ENCODE measurements at places on chromosomes 7 and 10. TPM values are rescaled to one million over a fixed set of nuclear protein-coding genes. Genes with fewer than 3 reads are reported as not detected.
A peak's percentile ranks its signal among the peaks of the same experiment; 100 is the strongest.

DNA sequence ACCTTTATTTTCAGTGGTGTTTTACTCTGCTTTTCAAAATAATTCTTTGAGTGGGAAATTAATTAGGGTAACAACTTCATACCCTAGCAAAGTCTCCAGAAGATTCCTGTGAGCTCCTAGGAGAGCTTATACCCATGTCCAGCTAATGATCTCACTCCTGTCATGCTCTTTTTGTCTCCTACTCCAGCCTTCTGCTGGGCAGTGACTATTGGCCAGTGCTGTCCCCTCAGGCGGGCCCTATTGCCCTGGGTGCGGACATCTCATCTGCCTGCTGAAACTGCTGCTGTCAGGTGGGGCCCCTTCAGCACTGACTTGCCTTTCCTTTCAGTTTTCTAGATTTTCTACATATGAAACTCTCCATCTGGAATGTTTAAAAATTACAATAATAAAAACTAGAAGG lies 80.3 kb downstream of the EBLN1 start:
- H3K36me3 ChIP-seq = no peaks in the 10 kb centered on the region
- H3K27me3 ChIP-seq = no peaks in the 10 kb centered on the region
- no peak overlapping the region for H3K4me3 ChIP-seq
- no peak for DNase-seq
- peaks cover 5% of the 10 kb centered on the region for H3K4me1 ChIP-seq

DNA sequence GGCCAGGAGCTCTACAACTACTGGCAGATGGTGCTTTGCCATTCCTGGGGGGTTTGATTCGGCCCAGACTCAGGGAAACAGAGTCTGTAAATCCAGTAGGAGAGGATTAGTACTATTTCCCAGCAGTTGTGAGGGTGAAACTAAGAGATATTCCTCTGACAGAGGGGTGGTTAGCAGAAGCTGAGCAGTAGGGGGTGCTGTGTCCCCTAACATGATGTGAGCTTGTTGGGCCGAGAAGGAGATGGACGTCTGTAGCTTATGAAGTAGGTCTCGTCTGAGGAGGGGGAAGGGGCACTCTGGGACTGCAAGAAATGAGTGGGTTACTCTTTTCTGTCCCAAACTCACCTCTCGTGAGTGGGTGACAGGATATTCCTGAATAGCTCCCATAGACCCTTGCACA lies 179.2 kb upstream of the MBL2 start:
- no peaks in the 10 kb centered on the region for H3K4me1 ChIP-seq
- H3K4me3 ChIP-seq = no peak overlapping the region
- H3K27me3 ChIP-seq = no peaks in the 10 kb centered on the region

- peak overlapping the region; percentile 83 for H3K27ac ChIP-seq
- no peaks in the 10 kb centered on the region for H3K27me3 ChIP-seq
- no peak for DNase-seq
- H3K36me3 ChIP-seq = peaks cover 54% of the 10 kb centered on the region
- peak overlapping the region; percentile 41 for H3K4me3 ChIP-seq
- peaks cover 89% of the 10 kb centered on the region for H3K4me1 ChIP-seq
Observed at GRCh38 chr7:92815412-92815811, 21.0 kb downstream of the CDK6 start.

DNA sequence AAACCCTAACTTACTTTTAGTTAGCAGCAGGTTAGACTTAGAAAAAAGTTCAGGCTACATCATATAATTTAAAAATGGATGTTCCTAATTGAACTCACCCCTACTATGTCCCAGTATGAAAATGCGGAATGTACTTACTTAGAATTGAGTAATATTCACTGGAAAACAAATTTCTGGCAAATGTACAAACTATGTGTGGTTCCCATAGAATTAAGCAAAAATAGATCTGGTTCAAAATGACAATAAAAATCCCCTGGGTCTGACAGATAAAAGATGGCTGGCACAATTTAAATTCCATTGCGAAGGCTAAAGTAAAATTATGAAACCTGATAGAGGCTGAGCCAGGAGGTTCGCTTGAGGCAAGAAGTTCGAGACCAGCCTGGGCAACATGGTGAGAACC lies 42.4 kb upstream of the PRKAR2B start:
- H3K27me3 ChIP-seq = peaks cover 3% of the 10 kb centered on the region
- no peaks in the 10 kb centered on the region for H3K36me3 ChIP-seq
- H3K4me3 ChIP-seq = no peak overlapping the region
- H3K4me1 ChIP-seq = no peaks in the 10 kb centered on the region

DNA sequence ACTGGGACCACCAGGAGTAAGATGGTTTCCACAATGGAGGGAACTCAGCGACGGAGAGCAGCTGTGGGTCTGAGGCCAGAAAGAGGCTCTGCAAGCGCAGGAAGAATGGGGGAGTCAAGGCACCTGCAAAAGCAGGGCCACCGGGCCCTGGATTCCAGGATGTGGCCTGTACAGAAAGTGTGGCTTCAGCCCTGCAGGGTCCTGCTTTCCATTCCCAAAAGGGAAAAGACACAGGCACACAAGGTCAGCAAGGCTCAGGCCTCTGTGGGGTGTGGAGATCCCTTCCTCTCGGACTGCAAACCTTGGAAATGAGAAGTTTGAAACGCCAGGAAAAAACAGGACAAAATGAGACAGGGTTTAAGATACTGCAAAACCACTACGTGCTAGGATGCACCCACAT lies 232.5 kb downstream of the TNS3 start:
- no peak overlapping the region for H3K4me3 ChIP-seq
- no peaks in the 10 kb centered on the region for H3K4me1 ChIP-seq
- no peaks in the 10 kb centered on the region for H3K27me3 ChIP-seq
- DNase-seq = no peak
- no peak overlapping the region for H3K27ac ChIP-seq

- H3K4me1 ChIP-seq = no peaks in the 10 kb centered on the region
- peaks cover 2% of the 10 kb centered on the region for H3K27me3 ChIP-seq
- H3K27ac ChIP-seq = no peak overlapping the region
- no peaks in the 10 kb centered on the region for H3K36me3 ChIP-seq
- no peak for DNase-seq
Observed at GRCh38 chr7:74010407-74010806, 17.6 kb upstream of the ELN start.

GRCh38 chr7:80591654-80592053 lies 46.8 kb upstream of the CD36 start:
- no peak for DNase-seq
- H3K4me1 ChIP-seq = no peaks in the 10 kb centered on the region
- no peak overlapping the region for H3K4me3 ChIP-seq
- no peak overlapping the region for H3K27ac ChIP-seq
- H3K36me3 ChIP-seq = no peaks in the 10 kb centered on the region
- no peaks in the 10 kb centered on the region for H3K27me3 ChIP-seq

- DNase-seq = no peak
- no peaks in the 10 kb centered on the region for H3K36me3 ChIP-seq
- H3K4me1 ChIP-seq = peaks cover 7% of the 10 kb centered on the region
- no peak overlapping the region for H3K4me3 ChIP-seq
- H3K27ac ChIP-seq = no peak overlapping the region
Observed at GRCh38 chr10:28396331-28396730, 93.5 kb upstream of the MPP7 start.

Gene TSPAN12
- total RNA-seq = not detected

Gene NEUROD6
- total RNA-seq = not detected

Gene MAGI2
- total RNA-seq = 0.17 TPM

Gene GIMAP6
- 38.7 TPM for total RNA-seq

Gene CYP2C18
- 1.1 TPM for total RNA-seq

Gene CDC14C
- total RNA-seq = not detected

Measured in activated T-helper 1 cell treated with anti-CD3 and anti-CD28 coated beads, Interleukin-12 subunit alpha, Interleukin-12 subunit beta, Interleukin-2, Interleukin-4 antibody, amounts not matched to agents 30 ng/mL and 10 ng/mL and 1 ng/mL, durations not matched to agents 14 hours and 24 hours and 36 hours (primary cell).